ENCODE measurements at places on chromosomes 13 and 19.

GRCh38 chr13:38647312-38647711 is 39.6 kb upstream of the FREM2 start:
- DNase-seq: no peak

- no peak for DNase-seq
Observed at GRCh38 chr19:13098277-13099072, 4.2 kb downstream of the LYL1 start.

DNA sequence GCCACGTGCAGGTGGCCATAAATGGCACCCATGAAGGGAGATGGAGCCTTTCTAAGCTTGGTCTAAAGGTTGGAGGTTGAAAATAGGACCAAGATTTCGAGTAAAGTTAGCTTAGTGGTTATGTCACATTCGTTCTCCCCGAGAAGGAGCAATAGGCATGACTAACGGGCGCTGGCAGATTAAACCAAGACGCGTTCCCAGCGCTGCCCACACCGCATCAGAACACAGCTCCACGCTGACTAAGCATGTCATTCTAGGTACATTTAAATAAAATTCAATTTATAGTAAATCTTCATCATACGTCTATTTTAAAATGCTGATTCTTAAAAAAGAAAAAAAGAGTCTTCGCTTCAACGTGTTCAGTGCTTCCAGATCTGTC is 95.0 kb upstream of the IRS2 start:
- no peak for DNase-seq

GRCh38 chr13:48782429-48782840 is 128.7 kb downstream of the CYSLTR2 start:
- DNase-seq: no peak

- DNase-seq: no peak
Observed at GRCh38 chr13:34176633-34177032, 358.7 kb downstream of the RFC3 start.
